ENCODE measurements at places on chromosomes 12 and 14.

GRCh38 chr14:61501714-61502458, 180.5 kb downstream of the PRKCH start:
- no peak for DNase-seq

- DNase-seq = no peak
Measured at GRCh38 chr12:127398016-127398710, 868.8 kb upstream of the TMEM132C start.

DNA sequence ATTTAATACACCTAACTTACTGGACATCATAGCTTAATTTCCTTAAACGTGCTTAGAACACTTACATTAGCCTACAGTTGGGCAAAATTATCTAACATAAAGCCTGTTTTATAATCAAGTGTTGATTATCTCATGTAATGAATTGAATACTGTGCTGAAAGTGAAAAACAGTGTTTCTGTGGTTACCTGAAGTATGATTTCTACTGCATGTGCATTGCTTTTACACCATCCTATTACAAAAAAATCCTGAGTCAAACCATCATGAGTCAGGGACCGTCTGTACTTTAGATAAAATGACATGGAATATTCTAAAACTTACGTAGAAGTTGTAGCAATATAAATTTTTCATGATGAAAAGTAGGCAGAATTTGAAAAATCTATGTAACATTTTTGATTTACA, 32.8 kb downstream of the TBC1D15 start:
- DNase-seq = no peak

- DNase-seq = no peak
Measured at GRCh38 chr12:67331828-67332227, 62.7 kb downstream of the CAND1 start.

GRCh38 chr14:41900644-41901043, 294.0 kb downstream of the LRFN5 start:
- DNase-seq = no peak

DNA sequence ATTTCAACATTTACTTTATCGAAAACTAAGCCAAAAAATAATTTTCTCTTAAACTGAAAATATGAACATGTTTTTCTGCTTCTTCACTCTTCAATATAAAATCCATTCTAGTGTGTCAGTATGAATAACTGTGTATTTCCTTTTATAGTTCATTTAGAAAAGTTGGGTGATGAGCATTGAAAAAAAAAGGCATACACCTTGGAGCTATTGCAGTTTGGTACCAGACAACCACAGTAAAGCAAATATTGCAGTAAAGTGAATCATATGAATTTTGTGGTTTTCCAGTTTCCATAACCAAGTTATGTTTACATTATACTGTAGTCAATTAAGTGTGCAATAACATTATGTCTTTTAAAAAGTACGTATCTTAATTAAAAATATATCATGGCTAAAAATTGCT, 195.0 kb upstream of the FOXG1 start:
- no peak for DNase-seq

GRCh38 chr14:88025313-88025712, 20.4 kb downstream of the GPR65 start:
- no peak for DNase-seq

DNA sequence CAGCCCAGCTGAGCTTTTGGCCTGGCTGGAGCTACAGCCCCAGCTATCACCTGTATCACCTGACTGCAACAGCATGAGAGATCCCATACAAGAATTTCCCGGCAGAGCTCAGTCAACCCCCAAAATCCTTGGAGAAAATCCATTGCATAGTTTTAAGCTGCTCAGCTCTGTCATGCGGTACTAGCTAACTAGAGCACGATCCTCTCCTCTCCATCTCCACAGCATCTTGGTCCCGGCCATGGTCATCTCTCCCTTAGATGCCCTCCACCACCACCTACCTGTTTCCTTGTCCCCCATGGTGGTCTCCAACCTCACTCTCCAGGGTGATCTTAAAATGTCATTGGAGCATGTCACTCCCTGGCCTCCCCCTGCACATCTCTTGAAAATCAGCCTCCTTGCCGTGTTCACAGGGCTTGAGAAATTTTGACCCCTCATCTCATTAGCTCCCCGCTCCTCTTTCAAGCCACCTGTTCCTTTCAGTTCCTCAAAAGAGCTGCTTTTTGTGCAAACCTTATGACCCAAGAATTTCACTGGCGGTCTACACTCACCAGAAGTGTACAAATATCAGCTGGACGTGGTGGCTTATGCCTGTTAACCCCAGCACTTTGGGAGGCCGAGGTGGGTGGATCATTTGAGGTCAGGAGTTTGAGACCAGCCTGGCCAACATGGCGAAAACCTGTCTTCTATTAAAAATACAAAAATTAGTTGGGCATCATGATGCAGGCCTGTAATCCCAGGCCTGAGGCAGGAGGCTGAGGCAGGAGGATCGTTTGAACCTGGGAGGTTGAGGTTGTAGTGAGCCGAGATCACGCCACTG, 8.1 kb upstream of the CLMN start:
- DNase-seq = no peak

- DNase-seq = peak; percentile 33
Measured at GRCh38 chr12:112937741-112938719, at the start of gene OAS3. TSS of gene OAS3 (plus strand) at chr12:112938474. CDS start at chr12:112938531, 57 bp downstream.

- DNase-seq = no peak
Measured at GRCh38 chr14:59022144-59022543, 166.3 kb upstream of the DAAM1 start.

DNA sequence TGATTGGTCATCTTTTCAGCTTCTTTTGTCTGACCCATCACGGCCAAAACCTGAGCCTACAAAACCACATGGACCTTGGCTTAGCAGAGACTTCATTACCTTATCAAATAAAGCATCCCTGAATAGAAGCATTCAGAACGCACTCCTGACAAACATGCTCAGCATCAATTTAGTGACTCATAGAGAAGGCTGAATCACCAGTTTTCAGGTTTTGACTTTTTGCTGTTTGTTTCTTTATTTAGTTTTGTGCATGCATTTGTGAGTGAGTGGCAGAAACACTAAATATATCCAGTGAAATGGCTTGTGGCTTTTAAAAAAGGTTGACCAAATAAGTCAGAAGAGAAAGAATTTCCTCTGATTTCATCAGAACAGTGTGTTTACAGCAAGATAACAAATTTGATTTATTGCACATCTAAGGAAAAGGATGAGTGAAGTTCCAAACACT, 19.0 kb upstream of the OVCH1 start:
- no peak for DNase-seq

- no peak for DNase-seq
Measured at GRCh38 chr12:70660620-70661219, 23.5 kb upstream of the PTPRB start.

DNA sequence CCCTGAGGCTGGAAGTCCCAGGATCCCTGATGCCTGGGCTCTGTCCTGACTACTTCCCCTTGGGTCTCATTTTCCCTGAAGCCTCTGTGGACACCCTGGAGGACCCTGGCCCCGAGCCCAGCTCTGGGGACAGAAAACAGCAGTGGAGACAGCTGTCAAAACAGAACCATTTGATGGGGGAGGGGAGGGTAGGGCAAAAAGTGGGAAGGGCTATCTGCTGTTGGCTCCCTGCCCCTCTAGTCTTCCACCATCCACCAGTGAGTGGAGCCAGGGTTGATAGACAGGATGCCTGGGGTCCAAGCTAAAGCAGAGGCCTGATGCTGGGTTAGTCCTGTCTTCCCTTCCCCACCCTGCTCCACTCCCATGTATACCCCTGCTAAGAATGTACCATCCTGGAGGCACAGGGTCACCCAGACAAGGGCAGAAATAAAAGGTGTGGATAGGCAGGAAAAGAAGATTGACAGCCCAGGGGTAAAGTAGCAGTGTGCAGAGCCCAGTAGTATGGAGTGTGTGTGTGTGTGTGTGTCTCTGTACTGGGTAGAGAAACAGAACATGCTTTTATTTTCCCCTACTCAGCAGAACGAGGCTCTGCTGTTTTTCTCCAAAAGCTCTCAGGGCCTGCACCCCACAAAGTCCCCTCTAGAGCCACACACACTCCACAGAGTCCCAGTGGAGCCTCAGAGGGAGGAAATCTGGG, 9.8 kb downstream of the ZNF385A start:
- no peak for DNase-seq

- DNase-seq = no peak
Measured at GRCh38 chr12:18250313-18250916, 10.9 kb upstream of the PIK3C2G start.

- no peak for DNase-seq
Measured at GRCh38 chr12:78795934-78796445, 68.6 kb upstream of the SYT1 start.

DNA sequence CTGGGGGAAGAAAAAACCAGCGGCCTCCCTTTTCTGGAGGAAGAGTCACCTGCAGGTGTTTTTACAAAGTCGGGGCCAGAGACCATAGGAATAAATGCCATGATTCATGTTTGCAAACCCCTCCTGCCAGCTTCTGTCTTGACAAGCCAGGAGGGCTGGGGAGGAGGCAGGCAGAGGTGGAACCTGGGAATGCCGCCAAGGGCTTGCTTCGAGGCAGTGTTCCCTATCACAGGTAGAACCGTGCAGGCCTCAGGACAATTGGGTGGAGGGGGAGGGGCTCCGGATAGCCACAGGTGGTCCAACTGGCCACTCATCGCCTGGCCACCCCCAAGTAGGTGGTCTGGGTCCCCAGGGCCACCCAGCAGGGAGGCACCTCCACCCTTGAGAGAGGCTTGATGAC, 14.2 kb upstream of the DLK1 start:
- no peak for DNase-seq

DNA sequence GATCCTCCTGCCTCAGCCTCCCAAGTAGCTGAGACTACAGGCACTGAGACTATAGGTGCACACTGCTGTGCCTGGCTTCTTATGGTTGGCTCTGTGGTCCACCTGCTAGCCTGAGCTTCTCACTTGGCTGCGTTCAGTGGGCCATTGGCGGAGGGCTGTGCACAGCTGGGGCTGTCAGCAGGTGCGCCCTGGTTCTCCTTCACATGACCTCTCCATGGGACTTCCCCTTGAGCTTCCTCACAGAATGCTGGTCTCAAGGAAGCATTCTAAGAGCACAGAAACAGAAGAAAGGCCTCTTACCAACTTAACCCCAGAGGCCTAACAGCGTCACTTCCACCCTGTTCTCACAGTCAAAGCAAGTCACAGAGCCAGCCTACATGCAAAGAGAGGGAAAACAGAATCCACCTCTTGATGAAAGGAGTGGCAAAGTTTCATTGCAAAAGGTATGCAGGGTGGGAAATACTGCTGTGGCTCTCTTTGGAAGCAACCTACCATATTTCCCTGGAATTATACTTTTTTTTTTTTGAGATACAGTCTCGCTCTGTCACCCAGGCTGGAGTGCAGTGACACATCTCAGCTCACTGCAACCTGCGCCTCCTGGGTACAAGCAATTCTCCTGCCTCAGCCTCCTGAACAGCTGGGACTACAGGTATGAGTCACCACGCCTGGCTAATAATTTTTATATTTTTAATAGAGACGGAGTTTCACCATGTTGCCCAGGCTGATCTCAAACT, 9.3 kb downstream of the RILPL2 start:
- DNase-seq = no peak

DNA sequence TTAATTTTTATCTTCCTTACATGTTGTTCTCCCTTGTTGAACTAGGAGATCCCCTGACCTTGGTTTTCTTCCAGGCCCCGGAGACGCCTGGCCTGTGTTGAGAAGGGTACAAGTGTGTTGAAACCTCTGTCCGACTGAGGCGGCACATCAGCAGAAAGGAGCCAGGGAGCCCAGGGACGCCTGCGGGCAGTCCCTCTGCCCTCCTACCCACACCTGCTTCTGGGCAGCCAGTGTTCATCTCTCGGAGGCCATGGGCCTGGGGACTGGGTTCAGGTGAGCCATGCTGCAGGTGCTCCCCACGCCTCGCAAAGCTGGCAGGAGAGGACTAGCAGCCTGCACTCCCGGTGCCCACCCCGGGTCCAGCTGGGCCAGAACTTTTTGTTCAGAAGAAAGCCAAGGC, 39.9 kb upstream of the EIF5 start:
- no peak for DNase-seq

GRCh38 chr14:53149668-53150316, 3.3 kb downstream of the DDHD1 start:
- no peak for DNase-seq

DNA sequence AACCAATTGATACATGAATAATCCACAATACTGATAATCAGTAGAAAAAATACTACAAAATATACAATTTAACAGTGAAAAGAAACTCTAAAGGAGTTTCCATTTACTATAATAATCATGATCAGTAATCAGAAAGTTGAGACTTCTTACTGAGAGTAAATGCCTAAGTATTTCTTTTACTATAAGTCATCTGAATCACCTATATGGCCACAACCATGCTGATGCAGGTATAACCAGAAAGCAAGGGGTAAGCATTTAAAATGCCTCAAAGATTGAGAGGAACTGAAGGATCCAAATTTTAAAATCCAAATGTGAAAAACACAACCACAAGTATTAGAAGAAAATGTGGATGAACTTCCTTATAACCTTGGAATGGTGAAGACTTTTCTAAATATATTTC, 23.4 kb downstream of the CDK17 start:
- DNase-seq = no peak

- peak; percentile 62 for DNase-seq
Measured at GRCh38 chr12:6950811-6951540, at the start of gene PTPN6. TSS of gene PTPN6 (plus strand) at chr12:6951356. CDS start at chr12:6951513, 157 bp downstream.

DNA sequence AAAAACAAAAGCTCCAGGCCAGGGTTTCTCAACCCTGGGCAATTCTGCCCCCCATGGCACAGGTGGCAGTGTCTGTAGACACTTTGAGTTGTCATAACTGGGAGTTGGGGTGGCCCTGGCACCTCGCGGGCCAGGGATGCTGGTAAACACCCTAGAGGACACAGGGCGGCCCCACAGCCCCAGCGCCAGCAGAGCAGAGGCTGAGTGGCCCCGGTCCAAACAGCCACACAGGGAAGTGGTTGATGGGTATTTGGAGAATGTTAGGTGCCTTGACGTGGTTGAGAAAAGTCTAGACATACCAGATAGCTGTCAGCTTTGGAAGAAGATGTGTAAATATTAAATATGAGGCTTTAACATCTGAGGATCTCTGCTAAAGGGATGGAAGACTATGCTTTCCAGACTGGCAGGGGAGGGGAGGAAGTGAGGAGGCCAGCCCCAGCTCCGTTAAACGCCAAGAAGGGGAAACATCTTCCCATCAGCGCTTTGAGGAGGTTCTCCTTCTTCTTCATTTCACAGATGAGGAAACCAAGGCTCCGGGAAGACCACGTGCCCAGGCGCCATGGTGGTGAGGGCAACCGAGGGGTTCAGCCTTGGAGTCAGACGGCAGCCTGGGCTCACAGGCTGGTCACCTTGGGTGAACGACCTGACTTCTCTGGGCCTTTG, 103.7 kb downstream of the SCARB1 start:
- DNase-seq = no peak

DNA sequence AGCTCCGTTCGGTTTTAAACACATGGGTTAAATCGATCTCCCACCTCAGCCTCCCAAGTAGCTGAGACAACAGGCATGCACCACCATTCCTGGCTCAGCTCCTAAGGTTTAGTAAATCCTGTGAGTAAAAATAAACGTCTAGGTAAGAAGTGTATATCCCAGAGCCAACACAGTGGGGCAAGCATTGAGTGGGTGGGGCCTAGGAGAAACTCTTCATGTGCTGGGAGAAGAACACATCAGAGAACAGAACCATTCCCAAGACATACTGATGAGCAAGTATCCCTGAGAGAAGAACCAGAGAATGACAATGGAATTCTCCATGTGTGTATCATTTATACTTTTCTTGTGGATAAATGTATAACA, 86.3 kb downstream of the SEC23A start:
- no peak for DNase-seq

All from stimulated activated CD4-positive, alpha-beta T cell treated with anti-CD3 and anti-CD28 coated beads, Interleukin-12 subunit alpha, Interleukin-12 subunit beta, amount 100 ng/mL, for 4 hours (primary cell).